ENCODE measurements at places on chromosomes 6 and 20.

GRCh38 chr20:57612436-57612835 lies 7.8 kb downstream of the ZBP1 start:
- ATAC-seq, result no peak

GRCh38 chr6:151430886-151431285 lies 21.0 kb downstream of the RMND1 start:
- ATAC-seq, result peak; percentile 37

DNA sequence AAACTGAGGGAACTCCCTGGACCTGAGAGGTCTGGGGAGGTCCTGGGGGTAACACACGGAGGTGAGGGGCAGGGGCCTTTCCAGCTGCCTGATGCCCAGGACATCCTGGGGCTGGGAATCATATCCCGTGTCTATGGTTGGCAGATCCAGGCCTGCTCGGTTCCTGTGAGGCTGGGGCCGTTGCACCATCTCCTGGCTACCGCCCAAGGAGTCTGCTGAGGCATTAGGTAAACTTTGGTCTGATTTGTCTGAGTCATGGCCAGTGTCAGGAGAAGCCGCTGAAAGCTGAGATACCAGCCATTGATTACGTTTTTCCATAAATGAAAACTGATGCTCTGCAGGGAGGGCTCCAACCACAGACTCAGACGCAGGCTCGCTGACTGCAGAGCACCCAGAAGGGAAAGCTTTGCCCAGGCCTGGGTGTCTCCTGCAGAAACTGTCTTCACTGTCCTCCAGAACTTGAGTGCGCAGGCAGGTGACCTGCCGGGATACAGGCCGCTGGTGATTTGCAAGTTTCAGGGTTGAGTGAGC lies 14.2 kb downstream of the TRAF3IP2 start:
- ATAC-seq, result peak; percentile 91

- no peak for ATAC-seq
Measured at GRCh38 chr6:71332012-71332411, 43.4 kb downstream of the OGFRL1 start.

GRCh38 chr6:72793641-72794395 lies 172.0 kb downstream of the KCNQ5 start:
- no peak for ATAC-seq

GRCh38 chr6:34967461-34967860 lies 78.4 kb downstream of the ANKS1A start:
- no peak for ATAC-seq

- ATAC-seq, result peak; percentile 70
Measured at GRCh38 chr6:119129968-119130484, 51.6 kb upstream of the FAM184A start.

DNA sequence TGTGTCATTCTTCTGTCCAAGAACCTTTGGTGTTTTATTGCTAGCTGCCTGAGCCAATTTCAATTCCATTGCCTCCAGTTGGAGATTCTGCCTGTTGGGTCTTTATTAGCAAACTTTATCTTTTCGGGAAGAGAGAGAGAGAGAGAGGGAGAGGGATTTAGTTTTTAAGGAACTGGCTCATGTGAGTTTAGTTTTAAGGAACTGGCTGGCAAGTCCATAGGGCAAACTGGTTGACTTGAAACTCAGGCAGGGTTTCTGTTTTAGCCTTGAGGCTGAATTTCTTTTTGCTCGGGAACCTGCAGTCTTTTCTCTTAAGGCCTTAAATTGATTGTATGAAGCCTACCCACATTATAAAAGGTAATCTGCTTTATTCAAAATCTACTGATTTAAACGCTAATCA lies 23.0 kb downstream of the BCKDHB start:
- no peak for ATAC-seq

- 0 out of 3 replicates have a peak, but pooled peaks have one; percentile 37 for ATAC-seq
Measured at GRCh38 chr20:16485401-16485800, 87.8 kb downstream of the KIF16B start.

DNA sequence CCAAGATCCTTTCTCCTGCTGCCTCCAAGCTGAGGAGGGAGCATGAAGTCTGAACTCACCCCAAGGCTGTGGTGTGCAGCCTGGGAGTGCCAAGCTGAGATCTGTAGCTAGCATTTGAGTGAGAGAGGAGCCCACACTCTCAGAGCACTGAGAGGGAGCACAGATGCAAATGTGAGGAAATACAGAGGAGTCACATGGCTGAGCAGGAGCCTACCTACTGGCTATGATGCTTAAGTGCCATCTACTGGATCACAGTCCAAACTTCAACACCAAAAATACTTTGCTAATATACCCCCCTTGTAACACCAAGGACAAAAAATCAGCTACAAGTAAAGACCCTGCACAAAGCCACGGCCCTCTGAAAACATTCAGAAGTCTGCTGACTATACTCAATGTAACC lies 94.4 kb upstream of the IMPG1 start:
- no peak for ATAC-seq

GRCh38 chr6:19632786-19633185 lies 204.4 kb upstream of the ID4 start:
- no peak for ATAC-seq

DNA sequence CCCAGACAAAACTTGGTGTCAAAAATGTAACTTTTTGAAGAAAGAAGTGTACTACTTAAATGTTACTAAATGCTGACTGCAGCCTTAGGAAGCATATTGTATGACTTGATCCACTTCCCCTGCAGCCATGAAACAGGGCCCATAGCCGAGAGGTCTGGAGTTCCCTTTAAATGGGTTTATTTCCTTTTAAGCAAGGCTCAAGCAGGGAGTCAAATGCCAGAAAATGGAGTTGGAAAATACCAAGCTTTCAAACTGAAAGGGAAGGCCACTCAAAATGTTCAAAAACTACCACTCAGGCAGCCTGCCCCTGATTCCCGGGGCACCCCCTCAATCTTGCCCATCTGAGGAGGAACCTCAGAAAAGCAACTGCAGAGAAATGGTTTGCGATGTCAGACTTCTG lies 43.3 kb downstream of the SLC22A23 start:
- no peak for ATAC-seq

DNA sequence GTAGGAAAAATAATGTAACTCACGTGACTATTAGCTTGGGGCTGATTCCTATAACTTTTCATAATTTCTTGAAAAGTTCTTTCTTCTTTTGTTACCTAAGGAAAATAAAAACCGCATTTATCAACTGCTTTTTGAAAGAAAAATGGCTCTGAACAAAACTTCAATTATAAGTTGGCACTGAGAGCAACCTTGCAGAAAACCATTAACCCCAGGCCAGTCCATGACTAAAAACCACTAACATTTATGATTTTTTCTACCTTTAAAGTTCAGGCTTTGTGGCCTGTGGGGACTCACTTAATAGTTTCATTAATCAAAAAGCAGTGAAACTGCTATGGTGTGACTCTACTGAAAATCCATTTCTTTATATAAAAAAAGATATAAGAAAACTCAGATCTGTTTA lies 69.1 kb upstream of the SAMHD1 start:
- ATAC-seq, result no peak

GRCh38 chr6:107106165-107106564 lies 9.2 kb downstream of the BEND3 start:
- no peak for ATAC-seq

DNA sequence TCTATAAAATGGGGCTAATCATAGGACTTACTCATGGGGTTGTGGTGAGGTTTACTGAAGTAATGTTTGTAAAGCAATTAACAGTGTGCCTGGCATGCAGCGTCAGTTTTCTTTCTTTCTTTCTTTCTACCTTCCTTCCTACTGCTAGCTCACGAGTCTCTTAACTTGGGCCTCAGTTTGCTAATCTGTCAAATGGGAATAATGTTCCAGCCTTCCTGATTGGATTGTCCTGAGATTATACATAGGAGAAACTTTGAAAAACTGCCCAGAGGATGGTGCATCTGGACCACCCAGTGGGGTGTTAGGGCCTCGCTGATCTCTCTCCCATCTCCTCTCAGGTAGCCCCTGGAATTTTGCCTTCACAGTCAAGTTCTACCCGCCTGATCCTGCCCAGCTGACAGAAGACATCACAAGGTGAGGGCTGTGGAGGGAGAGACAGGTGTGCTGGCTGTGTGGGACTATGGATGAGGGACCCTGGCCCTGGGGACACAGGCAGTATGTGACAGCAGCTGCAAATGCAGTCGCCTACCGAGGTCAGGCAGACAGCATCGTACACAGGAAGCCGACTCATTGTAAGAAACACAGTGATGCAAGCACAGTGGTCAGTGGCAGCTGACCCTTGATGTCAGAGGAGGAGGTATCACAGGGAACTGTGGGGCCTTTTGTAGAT lies 27.5 kb downstream of the EPB41L1 start:
- ATAC-seq, result no peak

DNA sequence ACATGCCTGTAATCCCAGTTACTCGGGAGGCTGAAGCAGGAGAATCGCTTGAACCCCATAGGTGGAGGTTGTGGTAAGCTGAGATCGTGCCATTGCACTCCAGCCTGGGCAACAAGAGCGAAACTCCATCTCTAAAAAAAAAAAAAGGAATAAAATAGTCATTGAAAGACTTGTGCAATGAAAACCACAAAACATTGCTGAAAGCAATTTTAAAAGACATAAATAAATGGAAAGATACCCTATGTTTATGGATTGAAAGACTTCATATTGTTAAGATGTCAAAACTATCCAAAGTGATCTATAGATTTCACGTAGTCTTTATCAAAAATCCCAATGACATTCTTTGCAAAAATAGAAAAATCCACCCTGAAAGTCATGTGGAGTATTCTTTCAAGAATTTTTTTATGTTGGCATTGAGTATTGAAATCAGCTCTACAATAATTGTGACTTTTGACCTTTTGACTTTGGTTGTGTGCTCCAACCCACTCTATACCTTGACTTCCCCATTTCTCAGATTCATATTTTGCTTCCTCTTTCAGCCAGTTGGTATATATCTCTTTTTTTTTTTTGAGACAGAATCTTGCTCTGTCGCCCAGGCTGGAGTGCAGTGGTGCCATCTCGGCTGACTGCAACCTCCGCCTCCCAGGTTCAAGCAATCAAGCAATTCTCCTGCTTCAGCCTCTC lies 45.5 kb upstream of the SLC23A2 start:
- ATAC-seq, result no peak

GRCh38 chr6:145135702-145136101 lies 599.6 kb downstream of the EPM2A start:
- no peak for ATAC-seq

GRCh38 chr6:37705239-37706051 lies 7.8 kb upstream of the MDGA1 start:
- ATAC-seq, result peak; percentile 47

DNA sequence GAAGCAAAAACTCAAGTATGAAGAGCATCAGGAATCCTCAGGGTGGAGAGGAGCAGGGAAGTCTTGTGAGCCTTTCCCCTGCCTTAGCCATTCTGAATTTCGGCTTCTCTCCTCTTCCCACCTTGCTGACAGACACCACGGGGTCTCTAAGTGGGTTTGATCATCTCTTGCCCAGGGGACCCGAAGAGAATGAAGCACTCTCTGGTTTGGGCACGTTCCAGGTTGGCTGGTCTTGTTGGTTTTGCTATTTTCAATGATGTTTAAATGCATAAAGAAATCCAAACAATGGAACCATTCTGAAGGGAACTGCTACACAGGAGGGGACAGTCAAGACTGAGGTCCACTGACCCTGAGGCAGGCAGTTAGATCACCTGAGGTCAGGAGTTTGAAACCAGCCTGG lies 131.7 kb downstream of the PXDC1 start:
- no peak for ATAC-seq

GRCh38 chr6:3278691-3279090 lies 19.9 kb downstream of the PSMG4 start:
- no peak for ATAC-seq
